Thymus (tissue), 14 donors: ENCODE measurements at places on chromosomes 11 and 22. TPM values are rescaled to one million over a fixed set of nuclear protein-coding genes. Genes with fewer than 3 reads are reported as not detected.
A peak's percentile ranks its signal among the peaks of the same experiment; 100 is the strongest.

- no peaks in the 10 kb centered on the region for H3K36me3 ChIP-seq
- no peak overlapping the region for H3K4me3 ChIP-seq
- no peaks in the 10 kb centered on the region for H3K27me3 ChIP-seq
- DNase-seq = no peak
These were observed 17.5 kb upstream of the CD3E start for GRCh38 chr11:118287006-118287405.

DNA sequence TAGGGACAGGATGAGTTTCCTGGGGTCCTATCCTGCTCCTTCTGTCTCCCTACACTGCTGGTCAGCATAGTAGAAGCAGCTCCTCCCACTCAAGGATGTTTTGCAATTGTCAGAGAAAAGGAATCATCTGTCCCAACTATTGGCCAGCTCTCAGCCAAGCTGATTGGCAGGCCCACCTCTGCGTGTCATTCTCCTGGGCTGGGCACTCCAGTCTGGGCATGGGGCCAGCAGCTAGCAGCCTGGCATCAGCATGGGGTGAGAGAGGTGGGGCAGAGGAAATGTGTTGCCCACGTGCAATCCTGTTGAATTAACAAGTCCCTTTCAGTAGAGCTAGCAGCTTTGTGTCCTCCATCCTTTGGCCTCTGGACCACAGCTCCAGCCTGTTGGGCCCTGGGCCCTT lies 14.1 kb downstream of the ANKK1 start:
- no peak for DNase-seq
- no peak overlapping the region for H3K4me3 ChIP-seq
- H3K36me3 ChIP-seq = no peaks in the 10 kb centered on the region

- no peaks in the 10 kb centered on the region for H3K27me3 ChIP-seq
- DNase-seq = no peak
- H3K27ac ChIP-seq = no peak overlapping the region
- H3K4me3 ChIP-seq = no peak overlapping the region
- H3K36me3 ChIP-seq = no peaks in the 10 kb centered on the region
These were observed 36.3 kb downstream of the SLC5A1 start for GRCh38 chr22:32079130-32080089.

GRCh38 chr11:83682611-83682973 lies 396.4 kb upstream of the CCDC90B start:
- no peaks in the 10 kb centered on the region for H3K36me3 ChIP-seq
- H3K27ac ChIP-seq = no peak overlapping the region
- no peaks in the 10 kb centered on the region for H3K27me3 ChIP-seq
- no peaks in the 10 kb centered on the region for H3K4me1 ChIP-seq
- no peak for DNase-seq

GRCh38 chr11:131749101-131749500 lies 378.7 kb downstream of the NTM start:
- H3K4me1 ChIP-seq = no peaks in the 10 kb centered on the region
- no peaks in the 10 kb centered on the region for H3K27me3 ChIP-seq
- no peak overlapping the region for H3K27ac ChIP-seq
- no peak for DNase-seq
- H3K36me3 ChIP-seq = no peaks in the 10 kb centered on the region

- H3K27me3 ChIP-seq = no peaks in the 10 kb centered on the region
- H3K4me3 ChIP-seq = no peak overlapping the region
- H3K36me3 ChIP-seq = no peaks in the 10 kb centered on the region
- DNase-seq = no peak
These were observed 494.8 kb downstream of the MN1 start for GRCh38 chr22:27306771-27307170.

DNA sequence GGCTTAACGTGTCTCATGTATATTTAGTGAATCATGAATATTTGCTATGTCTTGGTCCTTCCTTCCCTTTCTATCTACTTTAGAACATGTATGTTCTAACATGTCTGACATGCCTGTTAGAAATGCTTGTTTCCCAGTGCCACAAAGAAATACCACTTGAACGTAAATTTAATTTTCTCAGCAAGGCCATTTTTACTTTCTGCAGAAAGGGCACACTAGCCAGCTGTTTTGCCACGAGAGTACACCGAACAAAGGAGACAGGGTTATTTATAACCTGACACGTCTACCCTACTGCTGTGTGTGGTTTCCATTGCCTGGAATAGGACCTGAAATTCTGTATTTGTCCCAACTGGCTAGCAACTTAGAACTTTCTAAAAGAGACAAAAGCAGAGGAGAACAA lies 7.4 kb upstream of the ZBTB44 start:
- peak overlapping the region; percentile 47 for H3K27ac ChIP-seq
- H3K4me1 ChIP-seq = no peaks in the 10 kb centered on the region
- no peaks in the 10 kb centered on the region for H3K27me3 ChIP-seq
- DNase-seq = no peak
- no peak overlapping the region for H3K4me3 ChIP-seq

GRCh38 chr22:31893460-31893859 lies 50.9 kb upstream of the YWHAH start:
- H3K27me3 ChIP-seq = no peaks in the 10 kb centered on the region
- no peaks in the 10 kb centered on the region for H3K4me1 ChIP-seq
- H3K27ac ChIP-seq = no peak overlapping the region
- no peak overlapping the region for H3K4me3 ChIP-seq
- DNase-seq = no peak

- H3K36me3 ChIP-seq = no peaks in the 10 kb centered on the region
These were observed 476.9 kb downstream of the MIAT start for GRCh38 chr22:27134315-27134701.

The GAS2L1 gene
- 0.80 TPM for total RNA-seq

The TSPAN32 gene
- total RNA-seq = 4.0 TPM

The ENDOD1 gene
- total RNA-seq = 4.2 TPM

The ZNRF3 gene
- 1.3 TPM for total RNA-seq

The SPI1 gene
- total RNA-seq = 21.1 TPM

The SLC22A12 gene
- not detected for total RNA-seq

The SCGB1D2 gene
- 0.80 TPM for total RNA-seq

The CYTH4 gene
- total RNA-seq = 24.7 TPM
